Stimulated activated CD4-positive, alpha-beta T cell treated with anti-CD3 and anti-CD28 coated beads, Interleukin-12 subunit alpha, Interleukin-12 subunit beta, amount 100 ng/mL, for 4 hours (primary cell): ENCODE measurements at places on chromosomes 3 and 15.

DNA sequence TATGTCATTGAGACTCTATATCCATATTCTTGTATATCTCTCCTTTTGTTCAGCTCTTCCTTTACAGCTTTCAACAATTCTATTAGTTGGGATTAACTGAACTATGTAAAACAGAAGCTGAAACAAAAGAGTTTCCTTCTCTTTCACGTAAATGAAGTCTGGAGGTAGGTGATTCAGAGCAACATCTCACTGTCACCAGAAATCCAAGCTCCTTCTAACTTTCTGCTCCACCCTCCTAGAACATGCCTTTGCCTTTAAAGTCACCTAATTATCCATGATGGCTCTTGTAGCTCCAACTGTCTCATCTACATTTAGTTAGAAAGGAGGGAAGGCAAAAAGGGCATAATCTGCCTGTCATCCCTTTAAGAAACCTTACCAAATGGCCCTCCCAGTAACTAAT is 458.2 kb upstream of the MDFIC2 start:
- no peak for DNase-seq

- no peak for DNase-seq
Measured at GRCh38 chr15:67133738-67134066, 68.3 kb downstream of the SMAD3 start.

DNA sequence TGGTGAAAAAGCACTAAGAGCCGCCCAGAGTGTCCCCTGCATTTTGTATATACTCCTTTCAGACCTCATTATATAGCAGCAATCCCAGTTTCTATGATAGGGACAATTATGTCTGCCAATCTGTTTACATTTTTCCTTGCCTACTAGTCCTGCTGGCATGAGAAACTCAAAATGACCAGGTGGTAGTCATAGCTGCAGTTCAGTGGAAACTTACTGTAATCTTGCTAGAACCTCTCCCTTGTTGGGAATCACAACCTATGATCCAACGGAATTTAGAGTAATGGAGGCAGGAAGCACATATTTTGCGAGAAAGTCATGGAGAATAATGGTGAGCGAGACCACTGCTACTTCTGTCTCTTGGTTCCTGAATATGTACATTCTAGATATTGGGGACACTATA is 28.6 kb upstream of the MINAR1 start:
- no peak for DNase-seq

GRCh38 chr3:160935413-160936095 is 169.6 kb downstream of the B3GALNT1 start:
- DNase-seq = no peak

GRCh38 chr3:179860275-179861107 is 176.2 kb downstream of the PEX5L start:
- DNase-seq = no peak

DNA sequence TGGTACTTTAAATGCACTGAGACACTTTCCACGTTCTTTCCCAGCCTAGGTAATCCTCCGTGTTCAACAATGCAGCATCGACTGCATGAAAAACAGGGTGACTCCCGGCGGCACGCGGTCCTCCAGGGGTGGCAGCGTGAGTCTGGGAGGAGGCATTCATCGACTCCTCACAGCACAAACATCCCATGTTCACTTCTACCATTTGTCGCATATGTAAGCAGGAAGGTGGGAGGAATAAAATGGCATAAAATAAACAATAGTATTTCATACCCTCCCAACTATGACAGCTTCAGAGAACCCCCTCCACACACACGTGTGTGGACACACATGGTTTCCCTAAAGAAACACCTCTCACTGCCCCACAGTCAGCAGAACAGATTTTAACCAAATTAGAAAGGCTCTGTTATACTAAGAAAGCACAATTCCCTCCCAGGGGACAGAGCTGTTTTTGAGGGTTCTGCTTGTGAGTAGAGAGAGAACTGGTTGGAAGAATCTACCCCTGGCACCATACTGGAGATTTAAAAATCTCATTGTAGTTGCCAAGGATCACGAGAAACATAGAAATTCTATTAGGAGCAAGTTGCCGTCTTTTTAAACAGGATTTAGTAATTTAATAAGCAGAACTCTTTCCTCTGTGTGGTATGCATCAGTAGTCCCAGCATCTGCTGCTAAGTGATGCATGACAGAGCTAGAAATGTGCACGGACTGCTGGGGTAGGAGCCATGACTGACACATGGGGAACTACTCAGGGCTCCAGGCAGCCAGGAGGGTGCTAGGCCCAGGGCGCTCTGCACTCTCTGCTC is 6.0 kb downstream of the FAM43A start:
- no peak for DNase-seq

- DNase-seq = no peak
Measured at GRCh38 chr3:104873331-104873730, 493.4 kb upstream of the ALCAM start.

- no peak for DNase-seq
Measured at GRCh38 chr15:95362306-95362705, 968.2 kb upstream of the NR2F2 start.

- no peak for DNase-seq
Measured at GRCh38 chr3:105387122-105387751, 20.5 kb downstream of the ALCAM start.

DNA sequence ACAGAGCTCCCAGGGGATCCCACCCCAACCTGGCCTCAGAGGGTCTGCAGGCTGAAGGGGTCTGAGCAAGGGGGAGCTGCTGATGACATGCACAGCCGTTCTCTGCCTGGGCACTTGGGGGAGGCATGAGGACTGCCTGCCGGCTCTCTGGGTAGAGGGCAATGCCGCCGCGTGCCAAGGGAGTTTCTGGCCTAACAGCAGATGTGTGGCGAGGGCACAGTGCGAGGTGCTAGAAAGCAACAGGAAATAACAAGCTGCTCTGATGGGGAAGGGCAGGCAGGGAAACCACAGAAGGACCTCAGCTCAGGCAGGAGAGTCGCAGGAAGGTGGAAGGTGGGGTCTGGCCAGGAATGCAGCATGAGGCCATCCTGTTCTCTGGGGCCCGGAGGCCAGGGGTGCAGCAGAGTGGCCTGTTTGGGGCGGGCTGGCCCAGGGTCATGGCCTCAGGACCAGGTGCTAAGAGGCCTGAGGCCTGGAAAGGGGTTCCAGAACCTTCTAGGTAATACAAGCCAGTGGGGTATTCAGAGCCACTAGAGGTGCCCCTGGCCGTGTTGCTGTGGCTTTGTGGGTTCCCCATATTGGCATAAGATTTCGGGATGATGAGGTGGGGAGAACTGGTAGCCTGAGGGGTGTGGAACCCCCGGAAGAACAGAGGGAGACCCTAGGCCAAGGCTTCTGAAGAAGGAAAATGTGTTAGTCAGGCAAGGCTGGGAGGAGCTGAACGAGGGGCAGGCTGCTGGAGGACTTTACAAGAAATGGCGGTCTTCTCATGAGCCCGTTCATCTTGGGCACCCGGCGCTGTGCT is 41.2 kb downstream of the RGMA start:
- no peak for DNase-seq
